Right cardiac atrium (tissue), 5 donors: ENCODE measurements at places on chromosomes 5 and 9. TPM values are rescaled to one million over a fixed set of nuclear protein-coding genes. Genes with fewer than 3 reads are reported as not detected.

DNA sequence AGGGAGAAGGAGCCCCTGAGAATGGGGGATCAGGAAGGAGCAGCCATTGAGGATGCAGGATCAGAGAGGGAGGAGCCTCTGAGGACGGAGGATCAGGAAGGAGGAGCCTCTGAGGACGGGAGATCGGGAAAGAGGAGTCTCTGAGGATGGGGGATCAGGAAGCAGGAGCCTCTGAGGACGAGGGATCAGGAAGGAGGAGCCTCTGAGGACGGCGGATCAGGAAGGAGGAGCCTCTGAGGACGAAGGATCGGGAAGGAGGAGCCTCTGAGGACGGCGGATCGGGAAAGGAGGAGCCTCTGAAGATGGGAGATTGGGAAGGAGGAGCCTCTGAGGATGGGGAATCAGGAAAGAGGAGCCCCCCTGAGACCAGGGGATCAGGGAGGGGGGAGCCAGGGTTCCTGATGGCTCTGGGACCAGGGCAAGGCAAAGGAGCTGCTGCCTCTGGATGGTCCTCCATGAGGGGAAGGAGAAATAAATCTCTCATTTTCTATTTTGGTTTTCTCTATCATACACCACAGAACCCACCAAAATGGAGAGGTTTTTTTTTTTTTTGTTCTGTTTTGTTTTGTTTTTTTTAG, 22.6 kb upstream of the SARDH start:
- no peak for DNase-seq

GRCh38 chr9:38347271-38347671, 45.2 kb upstream of the ALDH1B1 start:
- DNase-seq = no peak

- DNase-seq = no peak
Observed at GRCh38 chr9:1013021-1013420, 36.6 kb downstream of the DMRT3 start.

DOK3 gene
- 4.5 TPM for total RNA-seq

TNC gene
- total RNA-seq = 34.4 TPM

DAB2 gene
- total RNA-seq = 21.8 TPM
